ENCODE measurements at places on chromosomes 4 and X.

DNA sequence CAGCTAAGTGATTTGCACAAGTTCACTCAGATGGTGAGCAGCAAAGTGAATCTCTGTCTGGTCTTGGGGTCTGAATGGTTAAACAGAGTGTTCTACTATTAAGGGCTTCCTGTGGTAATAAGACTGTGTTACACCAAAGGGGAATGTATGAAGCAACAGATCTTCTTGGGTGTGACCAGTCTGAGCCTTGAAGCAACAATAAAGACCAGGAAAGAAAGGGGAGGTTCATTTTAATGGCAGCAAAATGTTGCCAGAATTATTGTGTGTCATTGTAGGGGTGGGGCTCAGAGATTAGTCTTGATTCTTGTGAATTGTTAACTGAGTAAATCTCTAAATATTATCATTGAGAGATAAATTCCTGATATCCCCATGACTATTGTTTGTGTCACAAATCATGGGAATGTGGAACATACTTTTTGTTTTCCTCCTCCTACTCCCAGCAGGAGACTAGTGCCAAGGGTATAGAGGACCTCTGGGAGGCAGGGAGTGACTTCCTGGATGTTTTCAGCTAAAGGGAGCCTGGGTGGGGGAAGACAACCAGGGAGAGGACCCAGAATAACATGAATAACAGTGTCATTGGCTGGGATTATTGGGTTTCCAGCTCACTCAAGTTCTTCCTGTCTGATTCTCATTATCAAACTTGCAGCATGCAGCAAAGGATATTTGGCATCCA lies 141.4 kb upstream of the PAK3 start:
- DNase-seq: no peak

DNA sequence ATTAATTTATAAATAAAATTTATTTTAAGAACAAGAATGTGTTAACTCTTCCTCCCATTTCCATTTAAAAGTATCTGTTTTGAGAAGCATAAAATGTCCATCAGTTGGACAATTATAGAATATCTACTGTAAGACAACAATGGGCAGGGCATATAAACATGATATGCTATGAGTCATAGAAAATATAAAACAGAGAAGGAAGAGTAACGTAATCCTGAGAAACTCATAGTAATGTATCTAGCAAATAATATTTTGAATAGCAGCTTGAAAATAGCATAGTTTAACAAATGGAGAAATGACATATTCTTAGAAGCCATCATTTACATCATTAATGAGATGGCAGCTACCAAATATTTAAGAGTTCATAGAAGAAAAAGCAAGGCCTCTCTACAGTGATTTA lies 820.3 kb upstream of the PCDH10 start:
- no peak for DNase-seq

- no peak for DNase-seq
Observed at GRCh38 chr4:151581570-151581969, 172.6 kb downstream of the FHIP1A start.

GRCh38 chr4:21656832-21657231 lies 291.7 kb downstream of the KCNIP4 start:
- DNase-seq: no peak
